CD4-positive, alpha-beta T cell treated with Interleukin-10 for 1 hour (primary cell): ENCODE measurements at places on chromosomes 7 and 10.

DNA sequence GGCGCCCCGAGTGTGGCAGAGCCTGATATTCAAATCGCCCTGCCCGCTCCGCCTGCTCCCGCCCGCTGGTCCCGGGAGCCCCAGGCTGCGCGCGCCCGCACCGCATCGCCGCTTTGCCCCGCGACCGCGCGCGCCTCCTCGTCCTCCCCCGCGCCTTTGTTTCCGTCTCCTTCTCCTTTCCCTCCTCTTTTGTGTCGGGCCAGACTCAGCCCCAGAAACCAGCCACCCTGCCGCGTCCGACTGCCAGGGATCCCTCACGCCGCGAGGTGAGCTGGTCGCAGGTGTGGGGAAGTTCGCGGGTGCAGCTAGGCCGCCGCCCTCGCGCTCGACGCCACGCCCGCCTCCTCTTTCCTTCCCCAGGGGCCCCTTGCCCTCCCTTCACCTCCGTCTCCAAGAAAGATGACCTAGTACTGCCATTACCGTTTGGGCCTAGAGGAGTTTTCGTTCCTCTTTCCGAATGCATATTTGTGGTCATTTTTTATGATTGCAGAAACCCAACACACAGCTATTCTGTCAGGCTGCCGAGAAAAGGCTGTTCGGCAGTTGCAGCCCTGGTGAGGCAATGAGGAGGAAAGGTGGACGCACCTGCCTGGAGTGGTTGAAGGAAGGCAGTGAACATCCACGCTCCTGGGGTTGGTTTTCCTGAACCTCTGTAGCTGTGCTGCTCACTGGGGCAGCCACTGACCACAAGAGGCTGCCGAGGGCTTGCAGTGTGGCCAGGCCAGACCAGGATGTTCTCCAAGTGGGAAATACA is 107.3 kb downstream of the SNX10 start:
- peak; percentile 13 for DNase-seq

DNA sequence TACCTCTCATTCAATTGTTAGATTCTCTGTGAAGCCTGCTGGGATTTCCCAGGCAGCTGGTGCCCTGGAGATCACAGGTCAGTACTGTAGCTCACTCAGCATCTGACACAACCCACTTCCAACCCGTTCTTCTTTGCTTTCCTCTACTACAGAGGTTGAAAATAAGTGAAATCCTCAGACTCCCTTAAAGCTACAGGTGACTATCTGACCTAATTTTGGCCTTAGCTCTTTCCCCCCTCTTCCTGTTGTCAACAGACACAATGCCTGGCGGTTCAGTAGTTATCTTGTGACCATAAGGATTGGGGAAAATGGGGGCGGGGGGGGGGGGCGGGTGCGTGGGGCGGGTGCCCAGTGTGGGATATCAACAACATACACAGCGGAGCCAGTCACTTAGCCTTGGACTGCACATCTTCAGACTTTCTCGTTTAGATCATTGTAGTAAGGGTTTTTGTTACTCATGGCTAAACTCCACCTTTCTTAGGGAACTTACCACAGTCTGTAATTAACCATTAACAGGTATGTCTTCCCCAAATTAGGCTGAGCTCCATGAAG is 37.8 kb downstream of the MTPN start:
- no peak for DNase-seq

DNA sequence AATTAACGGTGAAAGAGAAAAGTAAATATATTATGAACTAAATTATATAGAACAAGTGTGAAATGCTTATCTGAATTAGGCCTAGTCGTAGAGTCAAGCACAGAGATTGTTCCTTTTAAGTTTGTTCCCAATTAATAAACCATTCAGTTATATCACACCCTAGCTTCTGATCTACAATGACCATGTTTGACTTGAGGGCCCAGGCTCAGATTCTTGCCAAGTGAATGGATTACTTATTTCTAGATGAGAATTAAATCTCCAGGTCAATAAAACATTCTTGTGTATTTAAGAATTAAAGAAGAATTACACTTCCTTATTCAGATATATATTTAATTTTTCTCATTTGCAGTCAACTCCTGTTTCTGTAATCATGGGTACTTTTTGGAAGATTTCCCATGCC is 37.4 kb upstream of the ARL4A start:
- no peak for DNase-seq

DNA sequence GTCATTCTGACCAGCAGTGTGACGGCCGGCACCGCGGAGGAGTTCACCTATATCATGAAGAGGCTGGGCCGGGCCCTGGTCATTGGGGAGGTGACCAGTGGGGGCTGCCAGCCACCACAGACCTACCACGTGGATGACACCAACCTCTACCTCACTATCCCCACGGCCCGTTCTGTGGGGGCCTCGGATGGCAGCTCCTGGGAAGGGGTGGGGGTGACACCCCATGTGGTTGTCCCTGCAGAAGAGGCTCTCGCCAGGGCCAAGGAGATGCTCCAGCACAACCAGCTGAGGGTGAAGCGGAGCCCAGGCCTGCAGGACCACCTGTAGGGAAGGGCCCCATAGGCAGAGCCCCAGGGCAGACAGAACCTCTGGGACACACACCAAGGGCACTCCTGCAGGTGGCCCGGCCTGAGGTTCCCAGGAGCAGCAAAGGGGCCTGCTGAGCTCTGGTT is 9.0 kb downstream of the RBP3 start:
- no peak for DNase-seq

- no peak for DNase-seq
These were observed 77.1 kb upstream of the PRKCQ start for GRCh38 chr10:6657196-6657595.

DNA sequence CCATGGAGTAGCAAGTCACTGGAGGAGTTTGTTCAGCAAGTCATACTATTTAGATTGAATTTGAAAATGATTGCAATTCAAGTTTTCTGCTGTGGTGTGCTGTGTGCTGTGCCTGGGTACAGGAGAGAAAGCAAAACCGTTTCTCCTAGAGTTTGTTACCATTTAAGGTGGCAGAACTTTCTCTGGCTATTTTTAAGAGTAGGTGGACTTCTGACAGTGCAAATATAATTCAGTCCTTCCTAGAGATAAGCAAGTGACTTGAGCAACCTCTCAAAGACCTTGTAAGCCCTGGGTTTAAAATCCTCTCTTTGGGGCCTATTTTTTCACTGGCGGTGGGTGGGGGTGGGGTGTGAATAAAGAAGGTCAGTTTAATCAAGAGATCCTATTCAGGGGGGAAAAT is 42.9 kb upstream of the FGL2 start:
- DNase-seq = no peak

GRCh38 chr7:155349601-155350331 is 52.1 kb downstream of the INSIG1 start:
- no peak for DNase-seq

GRCh38 chr10:10919976-10920375 is 97.7 kb upstream of the CELF2 start:
- no peak for DNase-seq

GRCh38 chr7:44172803-44173424 is 16.3 kb downstream of the GCK start:
- no peak for DNase-seq

DNA sequence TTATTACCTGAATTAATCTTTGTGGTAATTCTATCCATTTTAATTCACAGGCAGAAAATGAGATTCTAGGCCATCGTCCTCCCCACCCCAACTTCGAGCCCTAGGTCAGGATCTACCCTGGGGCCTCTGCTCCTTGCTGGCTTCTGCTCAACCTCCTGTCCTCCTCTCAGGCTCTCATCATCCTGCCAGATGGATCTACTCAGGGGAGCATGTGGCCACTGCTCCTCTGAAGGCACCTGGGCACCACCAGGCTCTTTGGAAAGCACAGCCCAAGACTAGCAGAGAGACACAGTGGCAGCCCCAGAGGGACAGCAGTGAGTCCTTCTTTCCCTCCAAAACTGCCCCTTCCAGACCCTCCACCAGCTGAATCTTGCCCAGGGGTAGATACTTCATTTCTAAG is 248.2 kb downstream of the TCERG1L start:
- no peak for DNase-seq

DNA sequence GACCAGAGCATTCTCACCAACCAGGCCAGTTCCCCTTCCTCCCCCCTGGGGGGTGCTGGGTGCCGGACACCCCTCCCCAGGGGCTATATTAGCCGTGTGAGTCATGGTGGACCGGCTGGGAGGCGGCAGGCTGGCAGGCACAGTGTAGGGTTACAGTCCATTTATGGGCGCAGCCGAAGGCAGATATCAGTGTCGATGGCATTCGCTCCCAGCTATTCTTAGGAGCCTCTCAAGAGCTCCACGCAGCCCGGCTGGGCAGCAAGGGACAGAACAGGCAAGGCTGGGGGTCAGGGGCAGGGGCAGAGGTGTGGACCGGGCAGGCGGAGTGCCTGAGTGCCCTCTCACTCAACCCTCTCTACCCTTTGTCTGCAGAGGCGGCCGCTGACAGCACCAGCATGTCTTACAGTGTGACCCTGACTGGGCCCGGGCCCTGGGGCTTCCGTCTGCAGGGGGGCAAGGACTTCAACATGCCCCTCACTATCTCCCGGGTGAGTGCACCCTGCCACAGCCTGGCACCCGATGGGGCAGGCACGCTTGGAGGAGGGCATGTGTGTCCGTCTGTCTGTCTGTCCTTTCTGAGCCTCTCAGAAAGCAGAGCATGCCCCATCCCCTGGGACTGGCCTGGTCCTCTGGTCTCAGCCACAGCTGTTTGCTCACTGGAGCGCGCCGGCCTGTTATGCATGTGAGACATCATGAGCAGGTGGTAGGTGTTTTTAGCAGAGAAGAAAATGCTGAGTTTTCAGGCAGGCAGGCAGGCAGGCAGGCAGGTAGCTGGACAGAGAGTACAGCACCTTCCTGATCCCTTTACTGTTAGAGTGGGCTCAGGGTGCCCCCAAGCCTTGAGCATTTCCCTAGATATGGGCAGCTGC is at the start of gene LDB3:
TSS of gene LDB3 (plus strand) at position 215 of the 869 bp plus-strand sequence. CDS start at position 396, 181 bp downstream.
- DNase-seq = no peak

DNA sequence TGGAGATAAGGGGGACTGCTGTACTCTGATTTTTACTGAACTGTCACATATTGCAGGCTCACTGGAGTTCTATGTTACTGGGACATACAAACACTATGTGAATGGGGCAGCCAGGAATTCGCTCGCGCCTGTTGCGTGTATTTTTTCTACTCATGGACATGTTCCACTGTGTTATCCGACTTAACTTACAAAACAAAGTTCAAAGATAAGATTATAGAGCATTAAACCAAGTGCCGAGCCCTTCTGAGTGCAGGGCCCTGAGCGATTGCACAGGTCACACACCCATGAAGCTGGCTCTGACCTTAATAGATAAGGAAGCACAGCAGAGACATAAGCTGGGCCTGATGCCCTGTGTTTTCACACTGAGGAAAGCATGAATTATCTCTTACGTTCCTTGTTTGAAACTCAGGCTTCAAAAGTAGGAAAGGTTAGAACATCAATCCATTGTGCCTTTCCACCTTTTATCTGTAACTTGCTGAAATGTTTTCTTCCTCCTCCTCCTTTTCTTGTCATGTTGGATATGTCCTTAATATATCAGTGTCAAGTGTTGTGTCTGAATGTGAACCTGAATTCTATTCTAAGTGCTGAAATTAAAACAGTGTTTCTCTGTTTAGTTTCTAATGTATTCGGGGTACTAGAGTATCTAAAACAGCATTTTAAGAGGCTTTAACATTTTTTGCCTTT is 273.8 kb downstream of the AUTS2 start:
- DNase-seq = no peak

GRCh38 chr7:150937848-150938561 is 40.1 kb downstream of the KCNH2 start:
- peak; percentile 21 for DNase-seq

GRCh38 chr7:70856901-70857630 is 274.9 kb upstream of the GALNT17 start:
- peak; percentile 32 for DNase-seq

DNA sequence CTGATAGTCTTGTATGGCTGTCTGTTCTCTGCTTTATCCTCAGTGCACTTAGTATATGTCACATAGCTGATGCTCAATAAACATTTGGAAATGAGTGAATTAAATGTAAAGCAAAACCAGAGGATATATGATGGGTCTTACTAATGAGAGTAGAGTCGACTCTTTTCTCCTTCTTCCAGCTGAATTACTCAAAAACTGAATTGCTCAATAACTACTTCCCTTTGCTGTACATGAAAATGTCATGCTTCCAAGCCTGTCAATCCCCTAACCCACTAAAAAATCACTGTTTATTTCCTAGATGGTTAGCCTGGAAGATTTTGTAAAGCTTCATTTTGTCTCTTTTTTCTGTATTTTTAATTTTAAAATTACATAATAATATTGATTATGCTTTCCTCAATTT is 88.0 kb downstream of the OR13A1 start:
- DNase-seq = no peak

DNA sequence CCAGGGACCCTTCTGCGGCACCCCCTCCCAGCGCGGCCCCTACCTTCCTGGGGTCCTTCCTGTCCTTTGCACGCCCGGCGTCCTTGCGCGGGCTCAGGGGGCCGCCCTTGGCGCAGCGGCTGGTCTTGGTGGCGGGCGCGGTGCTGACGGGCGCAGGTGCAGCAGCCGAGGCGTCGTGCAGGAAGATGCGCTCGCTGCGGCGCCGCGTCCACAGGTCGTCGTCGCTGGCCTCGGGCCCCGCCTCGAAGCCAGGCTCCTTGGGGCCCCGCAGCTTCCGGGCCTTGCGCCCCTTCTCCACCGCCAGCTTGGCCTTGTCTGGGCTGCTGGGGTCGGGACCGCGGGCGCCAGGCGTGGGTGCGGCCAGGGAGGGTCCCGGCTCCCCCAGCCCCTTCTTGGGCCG is 49.8 kb downstream of the SLC29A4 start:
- DNase-seq = no peak

- no peak for DNase-seq
These were observed 2.7 kb downstream of the VGF start for GRCh38 chr7:101162551-101163278.

DNA sequence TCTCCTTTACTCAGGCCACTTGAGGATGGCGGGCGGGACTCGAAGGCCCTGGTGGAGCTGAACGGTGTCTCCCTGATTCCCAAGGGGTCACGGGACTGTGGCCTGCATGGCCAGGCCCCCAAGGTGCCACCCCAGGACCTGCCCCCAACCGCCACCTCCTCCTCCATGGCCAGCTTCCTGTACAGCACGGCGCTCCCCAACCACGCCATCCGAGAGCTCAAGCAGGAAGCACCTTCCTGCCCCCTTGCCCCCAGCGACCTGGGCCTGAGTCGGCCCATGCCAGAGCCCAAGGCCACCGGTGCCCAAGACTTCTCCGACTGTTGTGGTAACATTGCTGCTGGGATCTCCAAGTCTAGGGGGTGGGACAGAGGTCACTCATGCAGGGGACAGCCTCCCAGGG is 65.7 kb downstream of the GTF2IRD1 start:
- no peak for DNase-seq

DNA sequence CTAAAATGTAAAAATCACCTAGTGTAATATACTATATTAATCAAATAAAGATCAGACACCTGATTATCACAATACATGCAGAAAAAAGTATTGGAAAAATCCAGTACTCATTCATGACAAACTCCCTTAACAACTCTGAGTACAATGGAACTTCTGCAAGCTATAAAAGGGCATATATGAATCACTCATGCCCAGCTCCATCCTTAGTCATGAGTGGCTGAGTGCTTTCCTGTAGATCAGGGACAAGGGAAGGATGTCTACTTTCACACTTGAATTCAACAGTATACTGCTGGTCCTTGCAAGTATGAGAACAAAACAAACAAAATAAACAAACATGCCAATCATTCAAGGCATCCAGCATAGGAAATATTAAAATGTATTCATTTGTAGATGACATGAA is 116.5 kb downstream of the ADARB2 start:
- no peak for DNase-seq

GRCh38 chr7:35316549-35316948 is 62.6 kb upstream of the TBX20 start:
- no peak for DNase-seq

- no peak for DNase-seq
These were observed 8.1 kb downstream of the CYP26A1 start for GRCh38 chr10:93081834-93082233.

- DNase-seq = no peak
These were observed 94.4 kb downstream of the MALRD1 start for GRCh38 chr10:19142967-19143366.
